ENCODE measurements at places on chromosomes 2 and 18.

GRCh38 chr2:102005989-102006885 lies 14.5 kb downstream of the IL1R2 start:
- DNase-seq: no peak

- no peak for DNase-seq
These were observed 215.7 kb upstream of the PARD3B start for GRCh38 chr2:204329532-204329931.

GRCh38 chr2:156321243-156321904 lies 11.1 kb downstream of the NR4A2 start:
- DNase-seq: peak; percentile 40

DNA sequence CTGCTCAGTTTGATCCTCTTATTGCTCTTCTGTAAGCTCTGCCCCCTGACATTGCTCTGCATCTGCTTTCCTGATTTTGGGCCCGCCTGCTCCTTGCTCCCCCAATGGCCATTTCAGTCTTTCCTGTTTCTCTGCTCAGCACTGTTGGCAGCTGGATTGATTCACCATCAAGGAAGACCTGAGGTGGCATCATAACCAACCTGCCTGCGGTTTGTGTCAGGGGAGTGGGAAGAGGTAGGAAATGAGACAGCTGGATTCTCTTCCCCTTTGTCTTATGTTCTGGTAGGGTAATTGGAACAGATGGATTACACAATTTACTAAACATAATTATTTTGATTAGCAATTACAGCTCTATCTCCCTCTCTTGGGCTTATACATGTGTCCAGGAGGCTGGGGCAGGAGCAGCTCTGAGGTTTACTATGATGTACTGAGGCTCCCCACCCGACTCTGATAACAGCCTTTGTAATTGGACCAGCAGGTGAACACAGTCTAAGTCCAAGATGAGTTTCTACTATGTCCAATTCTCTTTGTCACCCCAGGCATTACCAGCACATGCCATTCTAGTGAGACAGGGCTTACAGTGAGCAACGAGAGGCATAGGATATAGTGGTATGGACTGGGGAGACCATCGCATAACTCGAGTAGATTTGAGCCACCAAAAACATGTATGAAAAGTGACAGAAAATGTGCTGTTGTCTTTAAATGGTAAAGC lies 151.8 kb upstream of the MMADHC start:
- DNase-seq: no peak

DNA sequence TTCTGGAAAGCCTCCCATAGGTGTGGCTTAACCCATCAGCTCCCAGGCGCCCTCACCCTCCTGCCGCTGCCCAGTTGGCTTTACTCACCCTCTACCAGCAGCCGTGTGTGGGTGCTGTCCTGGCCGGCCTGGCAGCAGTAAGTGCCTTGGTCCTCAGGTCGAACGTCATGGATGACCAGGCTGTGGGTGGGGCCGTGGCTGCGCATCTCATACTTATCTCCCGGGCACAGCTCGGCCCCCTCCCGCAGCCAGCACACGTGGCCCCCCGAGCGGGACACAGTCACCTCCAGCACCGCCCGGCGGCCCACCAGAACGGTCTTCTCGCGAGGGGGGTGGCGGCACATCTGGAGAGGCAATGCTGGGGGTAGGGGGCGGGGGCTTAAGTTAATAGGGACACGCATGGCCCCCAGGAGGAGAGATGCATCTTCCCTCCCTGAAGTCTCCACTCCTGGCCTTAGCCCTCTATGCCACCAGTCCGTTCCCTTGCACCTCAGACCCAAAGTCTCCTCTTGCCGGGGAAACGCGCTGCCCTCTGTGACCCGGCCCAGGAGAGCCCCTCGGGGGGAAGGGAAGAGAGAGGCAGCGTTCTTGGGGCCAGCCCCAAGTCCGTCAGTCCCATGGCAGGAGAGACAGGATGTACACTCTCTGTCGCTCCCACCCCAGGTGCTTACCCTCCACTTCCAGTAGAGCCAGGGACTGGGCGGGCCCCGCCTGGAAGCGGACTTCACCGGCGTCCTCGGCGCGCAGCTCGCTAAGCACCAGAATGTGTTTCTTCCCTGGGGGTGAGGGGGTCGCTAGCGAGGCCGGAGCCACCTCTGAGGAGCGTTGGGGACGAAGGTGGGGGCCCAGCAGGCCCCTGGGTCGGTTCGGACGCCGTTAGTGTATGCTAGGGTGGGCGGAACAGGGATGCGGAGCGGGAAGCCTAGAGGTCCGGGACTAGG lies 7.9 kb downstream of the TMEM198 start:
- DNase-seq: peak; percentile 31

DNA sequence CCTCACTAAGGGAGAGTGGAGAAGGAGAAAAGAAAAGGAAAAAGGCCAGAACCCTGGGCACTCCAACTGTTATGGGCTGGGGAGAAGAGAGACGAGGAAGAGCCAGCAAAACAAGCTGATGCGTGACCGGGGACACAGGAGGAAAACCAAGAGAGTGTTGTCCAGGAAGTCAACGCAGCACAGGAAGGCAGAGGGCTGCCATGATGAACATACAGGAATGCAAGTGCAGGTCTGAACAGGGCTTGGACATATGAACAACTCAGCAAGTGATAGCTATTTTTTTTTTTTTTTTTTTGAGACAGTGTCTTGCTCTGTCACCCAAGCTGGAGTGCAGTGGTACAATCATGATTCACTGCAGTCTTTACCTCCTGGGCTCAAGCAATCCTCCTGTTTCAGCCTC lies 28.4 kb downstream of the SIX3 start:
- no peak for DNase-seq

GRCh38 chr18:34933909-34934661 lies 107.1 kb upstream of the MAPRE2 start:
- DNase-seq: no peak

DNA sequence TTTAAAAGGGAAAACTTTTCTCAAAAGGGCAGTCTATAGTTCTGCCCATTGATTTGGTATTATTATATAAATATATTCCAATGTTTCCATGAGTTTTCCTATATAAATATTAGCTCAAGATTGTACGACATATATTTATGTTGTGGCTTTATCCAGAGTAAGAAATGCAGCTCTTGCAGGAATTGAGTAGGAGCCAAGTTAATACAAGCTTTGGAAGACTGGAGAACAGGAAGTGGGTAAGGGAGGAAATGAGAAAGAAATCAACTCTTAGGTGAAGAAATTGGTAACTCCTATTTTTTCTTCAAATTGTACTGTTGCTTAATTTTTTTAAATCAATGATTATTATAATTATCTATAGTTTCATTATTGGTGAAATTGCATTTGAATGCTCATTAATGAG lies 105.4 kb upstream of the FAM117B start:
- no peak for DNase-seq

- DNase-seq: no peak
These were observed 159.1 kb upstream of the ALPP start for GRCh38 chr2:232219496-232219870.

- no peak for DNase-seq
These were observed 132.1 kb upstream of the DNMT3A start for GRCh38 chr2:25473758-25474340.

DNA sequence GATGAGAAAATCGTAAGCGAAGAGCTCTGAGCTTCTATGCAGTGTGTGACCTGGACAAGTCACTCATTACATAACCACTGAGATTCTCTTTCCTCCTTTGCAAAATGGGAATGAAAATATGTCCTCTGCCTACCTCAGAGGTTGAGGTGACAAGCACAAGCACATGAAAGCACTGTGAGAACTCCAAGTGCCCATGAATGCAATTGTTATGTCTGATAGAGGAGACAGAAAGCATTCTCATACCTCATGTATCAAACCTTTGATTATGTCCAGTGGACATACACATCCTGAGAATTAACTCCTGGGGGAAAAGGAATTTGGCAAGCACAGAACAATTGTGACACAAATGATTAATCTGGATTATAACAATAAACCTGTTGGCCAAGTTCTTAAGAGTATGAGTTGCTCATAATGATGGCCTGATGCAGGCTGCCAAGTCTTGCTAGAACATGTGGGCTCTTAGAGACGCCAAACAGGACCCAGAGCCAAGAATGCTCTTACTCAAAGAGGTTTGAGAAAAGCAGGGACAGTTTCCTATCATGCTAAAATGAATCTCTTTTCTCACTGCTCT lies 8.5 kb upstream of the RMDN2 start:
- no peak for DNase-seq

DNA sequence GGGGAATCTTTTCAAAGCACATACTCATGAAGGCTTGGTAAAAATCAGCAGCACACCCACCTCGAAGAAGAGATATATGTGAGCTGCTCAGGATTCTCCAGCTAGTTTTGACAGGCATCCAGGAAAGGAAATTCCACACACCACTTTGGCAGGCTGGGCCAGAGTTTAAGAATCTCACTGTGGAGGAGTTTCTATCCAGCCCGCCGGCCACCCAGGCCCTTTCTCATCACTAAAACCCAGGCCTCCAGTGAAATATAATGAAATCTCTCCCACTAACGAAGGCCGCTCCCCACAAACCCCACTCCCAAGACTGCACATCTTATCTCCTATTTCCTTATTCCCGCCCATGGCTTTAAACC lies 202.0 kb downstream of the GLI2 start:
- no peak for DNase-seq

DNA sequence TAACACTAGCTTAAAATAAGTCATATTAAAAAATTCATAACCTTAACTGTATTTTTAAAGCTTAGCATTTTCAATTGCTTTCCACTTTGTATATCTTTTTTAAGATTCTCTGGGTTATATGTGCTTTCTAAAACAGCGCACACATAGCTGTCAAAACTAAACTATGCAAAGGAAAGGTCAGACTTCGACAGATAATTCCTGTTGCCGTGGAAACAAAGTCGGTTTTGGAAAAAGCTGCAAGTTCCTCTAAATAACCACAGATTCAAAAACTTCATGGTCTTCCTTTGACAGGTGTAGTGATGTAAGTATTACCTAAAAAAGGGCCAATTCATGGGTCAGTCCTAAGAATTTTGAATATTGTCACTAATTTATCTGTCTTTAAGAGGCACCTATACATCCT lies 249.6 kb upstream of the TFPI start:
- no peak for DNase-seq

- DNase-seq: no peak
These were observed 264.7 kb downstream of the TCF4 start for GRCh38 chr18:55323051-55323994.

- DNase-seq: no peak
These were observed 117.4 kb upstream of the CHRNA1 start for GRCh38 chr2:174881678-174882077.

GRCh38 chr2:86570059-86570458 lies 6.8 kb upstream of the CHMP3 start:
- no peak for DNase-seq

- no peak for DNase-seq
These were observed 112.2 kb upstream of the NABP1 start for GRCh38 chr2:191565647-191566198.

GRCh38 chr2:189386741-189387140 lies 54.5 kb upstream of the WDR75 start:
- DNase-seq: no peak

- no peak for DNase-seq
These were observed 211.6 kb downstream of the PID1 start for GRCh38 chr2:229059331-229060033.

DNA sequence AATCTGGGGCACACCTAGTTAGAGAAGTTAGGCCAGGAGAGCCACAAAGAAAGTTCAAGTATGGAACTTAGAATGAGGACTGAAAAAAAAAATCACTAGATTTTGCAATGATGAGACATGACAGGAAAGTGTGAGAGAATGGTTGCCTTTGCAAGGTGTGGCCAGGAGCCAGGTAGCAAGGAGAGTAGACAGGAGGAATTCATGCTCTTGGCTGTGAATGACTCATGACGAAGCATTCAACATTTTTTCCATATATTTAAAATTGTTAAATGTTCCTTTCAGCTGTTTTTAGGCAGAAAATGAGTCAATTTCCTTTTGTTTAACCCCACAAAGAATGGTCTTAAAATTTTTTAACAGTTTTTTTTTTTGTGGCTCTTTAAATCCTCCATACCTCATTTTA lies 636.9 kb downstream of the PLCL1 start:
- no peak for DNase-seq

- DNase-seq: no peak
These were observed 2.0 kb downstream of the SLC14A2 start for GRCh38 chr18:45617284-45617683.

- no peak for DNase-seq
These were observed 4.4 kb upstream of the USP40 start for GRCh38 chr2:233571001-233571400.

GRCh38 chr2:224847961-224848850 lies 132.0 kb upstream of the CCDC195 start:
- no peak for DNase-seq

GRCh38 chr2:139669675-139670074 lies 889.5 kb upstream of the NXPH2 start:
- no peak for DNase-seq

GRCh38 chr2:112754564-112754963 lies 9.8 kb downstream of the CKAP2L start:
- DNase-seq: no peak

- DNase-seq: no peak
These were observed 198.0 kb upstream of the SALL3 start for GRCh38 chr18:78781601-78781960.

DNA sequence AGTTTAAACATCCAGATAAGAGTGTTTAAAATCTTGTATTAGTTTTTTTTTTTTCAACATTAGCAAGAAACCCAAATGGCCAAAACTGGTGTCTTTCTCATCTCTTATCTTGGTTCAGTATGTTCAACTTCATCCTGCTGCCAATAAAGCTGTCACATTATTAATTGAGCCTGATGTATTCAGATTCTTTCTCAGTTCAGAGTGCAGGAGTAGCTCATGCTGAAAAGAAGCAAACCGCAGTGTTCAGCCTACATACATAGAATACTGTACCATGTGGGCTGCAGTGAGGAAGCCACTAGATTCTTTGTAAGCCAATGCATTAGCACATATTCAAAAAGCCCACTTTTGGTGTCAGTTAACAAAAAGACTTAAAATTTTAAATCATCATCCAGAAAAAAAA lies 76.2 kb downstream of the C18orf54 start:
- DNase-seq: no peak

DNA sequence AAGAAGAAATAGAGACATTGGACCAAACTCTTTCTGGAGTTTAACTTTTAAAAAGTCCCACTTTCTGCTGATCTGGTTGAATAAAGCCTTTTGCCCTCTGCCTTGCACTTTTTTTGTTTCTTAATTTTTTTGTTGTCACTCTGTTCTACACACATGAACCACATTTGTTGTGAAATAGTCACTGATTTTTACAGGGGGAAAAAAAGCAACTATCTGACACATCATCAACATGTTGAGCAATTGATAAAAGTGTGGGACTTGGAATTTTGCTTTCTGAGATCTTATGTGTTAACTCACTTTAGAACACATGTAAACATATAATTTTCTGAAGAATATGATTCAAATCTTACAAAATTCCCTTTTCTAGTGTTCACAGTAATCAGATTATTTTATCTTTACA lies 414.8 kb upstream of the FIGN start:
- no peak for DNase-seq

DNA sequence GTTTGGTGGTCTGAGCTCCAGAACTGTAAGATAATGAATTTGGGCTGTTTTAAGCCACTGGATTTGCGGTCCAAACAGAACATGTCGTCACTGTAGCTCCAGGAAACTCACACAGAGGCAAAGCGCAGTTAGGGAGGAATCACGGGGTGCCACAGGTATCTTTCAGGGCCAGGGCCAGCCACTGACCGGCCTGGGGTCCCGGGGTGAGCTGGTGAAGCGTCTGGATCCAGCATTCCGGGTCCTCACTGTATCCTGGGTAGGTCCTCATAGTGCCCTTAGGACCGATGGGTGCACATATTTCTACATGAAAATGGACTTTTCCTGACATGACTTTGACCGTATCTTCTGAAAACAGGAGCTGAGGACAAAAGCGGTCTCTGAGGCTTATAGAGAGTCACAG lies 196.0 kb upstream of the HDAC4 start:
- DNase-seq: no peak

Measured in CD4-positive, alpha-beta memory T cell (primary cell).